Karpas-422 (cell line): ENCODE measurements at places on chromosomes 6 and 20.
A peak's percentile ranks its signal among the peaks of the same experiment; 100 is the strongest.

- DNase-seq, result peak; percentile 50
Measured at GRCh38 chr6:38234141-38234540, 405.6 kb downstream of the BTBD9 start.

GRCh38 chr6:158629367-158630221 is 14.9 kb downstream of the DYNLT1 start:
- peak; percentile 72 for DNase-seq

GRCh38 chr6:130890521-130890971 is 63.3 kb downstream of the SMLR1 start:
- no peak for DNase-seq

- DNase-seq, result no peak
Measured at GRCh38 chr20:15047042-15047441, 709.6 kb upstream of the FLRT3 start.

GRCh38 chr20:24694727-24695528 is 225.5 kb downstream of the SYNDIG1 start:
- no peak for DNase-seq

DNA sequence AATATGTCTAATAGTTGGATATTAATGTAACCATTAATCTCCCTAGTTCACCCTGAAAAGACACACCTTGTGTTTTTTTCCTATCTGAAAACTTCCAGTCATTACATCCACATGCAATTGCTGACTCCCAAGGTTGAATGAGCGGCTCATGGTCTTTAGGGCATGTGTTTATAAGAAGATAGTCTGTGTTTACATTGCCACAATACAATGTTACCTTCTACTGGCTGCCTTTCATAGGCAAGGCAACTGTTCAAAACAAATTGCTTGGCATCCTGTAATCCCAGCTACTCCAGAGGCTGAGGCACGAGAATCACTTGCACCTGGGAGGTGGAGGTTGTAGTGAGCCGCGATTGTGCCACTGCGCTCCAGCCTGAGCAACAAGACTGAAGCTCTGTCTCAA is 86.8 kb upstream of the SHLD1 start:
- DNase-seq, result no peak

DNA sequence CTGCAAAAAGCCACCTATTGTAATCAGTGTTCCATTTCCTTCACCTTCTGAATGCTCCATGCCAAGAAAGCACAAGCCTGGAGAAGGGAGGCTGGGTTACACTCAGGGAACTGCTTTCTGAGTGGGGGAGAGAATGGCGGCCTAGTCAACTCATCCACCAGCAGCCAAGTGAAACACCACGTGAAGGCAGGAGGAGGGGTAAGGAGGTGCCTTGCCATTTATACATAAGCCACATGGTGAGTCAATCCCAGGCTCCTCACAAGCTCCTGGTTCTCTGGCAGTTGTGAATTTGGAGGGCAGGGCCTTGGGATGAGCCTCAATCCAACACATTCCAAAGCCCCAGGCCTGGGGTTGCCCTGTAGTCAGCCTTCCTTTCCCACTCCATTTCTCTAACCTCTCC is 149.4 kb downstream of the CD24 start:
- no peak for DNase-seq

- no peak for DNase-seq
Measured at GRCh38 chr6:159687341-159687740, 5.7 kb downstream of the SOD2 start.

DNA sequence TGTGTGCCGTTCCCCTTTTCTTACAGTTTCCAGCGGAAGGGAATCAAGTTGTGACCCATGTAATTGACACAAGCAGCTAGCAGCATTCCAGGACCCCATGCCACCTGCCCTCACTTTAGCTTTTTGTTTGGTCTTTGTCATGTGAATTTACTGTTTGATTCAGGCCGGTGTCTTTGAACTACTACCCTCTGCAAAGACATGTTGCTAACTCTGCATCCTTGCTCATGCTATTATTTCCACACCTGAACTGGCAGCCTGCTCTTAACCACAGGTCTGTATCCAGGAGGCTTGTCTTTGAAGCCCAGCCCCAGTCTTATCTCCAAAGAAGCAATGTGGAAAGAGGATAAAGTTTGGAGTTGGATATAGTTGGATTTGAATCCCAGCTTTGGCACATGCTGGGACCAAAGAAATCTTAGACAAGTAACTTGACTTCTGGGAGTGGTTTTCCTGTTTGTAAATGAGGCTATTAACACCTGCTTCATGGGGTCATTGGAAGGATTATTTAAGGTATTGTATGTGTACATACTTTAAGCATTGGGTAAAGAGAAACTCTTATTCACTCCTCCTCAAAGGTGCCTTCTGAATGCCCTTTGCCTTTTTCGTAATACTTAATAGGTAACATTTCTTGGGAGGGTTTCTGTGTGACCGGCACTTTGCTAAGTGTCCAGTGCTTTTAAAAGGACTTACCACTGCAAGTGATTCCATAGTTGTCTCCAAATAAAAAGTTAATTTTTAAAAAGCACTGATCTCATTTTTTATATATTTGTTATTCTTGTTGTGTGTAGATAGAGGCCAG is 52.4 kb downstream of the RALY start:
- no peak for DNase-seq

GRCh38 chr6:167446046-167446445 is 121.2 kb downstream of the TTLL2 start:
- DNase-seq, result no peak

GRCh38 chr6:47772359-47772758 is 9.5 kb upstream of the OPN5 start:
- DNase-seq, result no peak

- no peak for DNase-seq
Measured at GRCh38 chr6:157981132-157981394, 600 bp upstream of the SYNJ2 start.

DNA sequence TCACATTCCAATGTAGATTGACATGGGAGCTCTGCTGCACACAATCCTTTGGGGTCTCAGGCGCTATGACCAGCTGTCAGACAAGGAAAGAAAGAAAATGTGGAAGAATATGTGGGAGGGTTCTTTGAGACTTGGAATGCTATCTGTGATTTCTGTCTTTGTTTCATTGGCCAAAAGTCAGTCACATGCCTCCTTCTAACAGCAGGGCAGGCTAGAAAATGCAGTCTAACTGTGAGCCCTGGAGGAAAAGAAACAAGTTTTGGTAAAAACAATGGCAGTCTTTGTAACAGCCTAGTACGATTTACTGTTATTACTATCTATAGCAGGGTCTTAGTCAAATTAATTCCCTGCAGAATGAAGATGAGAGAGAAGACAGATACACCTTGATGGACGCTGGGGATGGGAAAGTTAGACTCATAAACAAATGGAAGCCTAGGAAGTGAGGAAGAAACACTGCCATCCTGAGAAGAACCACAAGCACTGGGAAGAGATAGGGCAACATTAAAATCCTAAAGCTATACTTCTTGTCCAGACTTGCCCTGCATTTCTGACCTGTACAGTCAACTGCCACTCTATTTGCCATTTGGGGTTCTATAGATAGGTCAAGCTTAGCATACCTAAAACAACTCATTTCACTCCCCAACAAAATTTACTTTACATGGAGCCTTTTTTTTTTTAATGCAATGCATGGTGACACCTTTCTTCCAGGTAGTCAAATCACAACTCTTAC is 833.0 kb downstream of the KIF16B start:
- no peak for DNase-seq

GRCh38 chr6:75467966-75468365 is 25.6 kb downstream of the FILIP1 start:
- no peak for DNase-seq

- DNase-seq, result peak; percentile 61
Measured at GRCh38 chr6:31922942-31923341, 4.6 kb upstream of the C2 start.

DNA sequence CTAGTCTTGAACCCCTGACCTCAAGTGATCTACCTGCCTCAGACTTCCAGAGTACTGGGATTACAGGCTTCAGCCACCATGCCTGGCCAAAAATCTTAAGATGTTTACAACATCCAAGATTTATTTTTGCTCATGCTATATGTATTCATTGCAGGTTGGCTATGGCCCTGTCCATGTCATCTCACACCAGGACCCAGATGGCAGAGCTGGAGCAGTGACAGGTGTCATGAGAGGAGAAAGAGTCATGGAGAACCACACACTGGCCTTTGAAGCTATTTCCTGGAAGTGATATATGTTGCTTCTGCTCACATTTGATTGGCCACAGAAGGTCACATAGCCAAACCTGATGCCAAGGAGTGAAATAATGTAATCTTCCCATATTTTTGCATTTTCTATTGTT is 13.8 kb upstream of the DDR1 start:
- no peak for DNase-seq

- DNase-seq, result no peak
Measured at GRCh38 chr6:110043366-110043994, 65.4 kb downstream of the GPR6 start.

DNA sequence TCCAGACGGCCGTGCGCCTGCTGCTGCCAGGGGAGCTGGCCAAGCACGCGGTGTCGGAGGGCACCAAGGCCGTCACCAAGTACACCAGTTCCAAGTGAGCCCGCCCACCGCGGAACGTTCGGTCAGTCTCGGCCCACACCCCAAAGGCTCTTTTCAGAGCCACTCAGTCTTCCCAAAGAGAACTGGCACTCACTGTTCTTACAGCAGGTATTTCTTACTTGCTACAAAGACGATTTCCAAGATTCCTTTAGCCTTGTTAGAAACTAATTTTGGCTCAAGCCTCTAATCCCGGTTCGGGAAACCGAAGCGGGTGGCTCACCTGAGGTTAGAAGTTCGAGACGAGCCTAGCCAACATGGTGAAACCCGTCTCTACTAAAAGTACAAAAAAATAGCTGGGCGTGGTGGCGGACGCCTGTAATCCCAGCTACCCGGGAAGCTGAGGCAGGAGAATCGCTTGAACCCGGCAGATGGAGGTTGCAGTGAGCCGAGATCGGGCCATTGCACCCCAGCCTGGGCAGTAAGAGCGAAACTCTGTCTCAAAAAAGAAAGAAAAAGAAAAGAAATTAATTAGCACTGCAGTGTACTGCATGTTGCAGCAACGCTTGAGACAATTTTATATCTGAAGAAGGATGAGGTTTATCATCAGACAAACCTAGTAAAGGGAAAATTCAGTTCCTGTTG is 73.1 kb downstream of the OR2B2 start:
- DNase-seq, result peak; percentile 67

GRCh38 chr6:38236631-38237030 is 403.1 kb downstream of the BTBD9 start:
- no peak for DNase-seq

- DNase-seq, result no peak
Measured at GRCh38 chr20:37343212-37343993, 2.5 kb upstream of the SRC start.

- DNase-seq, result no peak
Measured at GRCh38 chr20:9068841-9069663, at the start of gene PLCB4. Gene PLCB4, plus strand, starts transcription at chr20:9069087. Its CDS starts 238,728 bp downstream, at chr20:9307815.

DNA sequence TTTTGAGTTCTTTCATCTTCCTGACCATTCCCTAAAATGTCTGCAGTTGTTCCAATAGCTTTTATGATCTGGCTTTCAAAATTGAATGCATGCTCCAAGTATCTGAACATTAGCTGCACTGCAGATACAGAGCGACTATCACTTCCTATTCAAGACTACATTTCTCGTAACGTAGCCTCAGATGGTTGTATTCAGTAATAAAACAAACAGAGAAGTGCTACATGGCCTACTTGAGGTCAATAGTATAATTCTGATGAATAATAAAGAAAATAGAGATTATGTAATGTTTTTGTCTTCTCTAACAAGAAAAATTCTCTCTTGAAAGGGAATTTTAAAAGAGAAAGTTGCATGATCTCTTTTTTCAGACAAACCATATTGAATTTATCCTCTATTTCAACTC is 333.9 kb upstream of the IRAK1BP1 start:
- DNase-seq, result no peak

DNA sequence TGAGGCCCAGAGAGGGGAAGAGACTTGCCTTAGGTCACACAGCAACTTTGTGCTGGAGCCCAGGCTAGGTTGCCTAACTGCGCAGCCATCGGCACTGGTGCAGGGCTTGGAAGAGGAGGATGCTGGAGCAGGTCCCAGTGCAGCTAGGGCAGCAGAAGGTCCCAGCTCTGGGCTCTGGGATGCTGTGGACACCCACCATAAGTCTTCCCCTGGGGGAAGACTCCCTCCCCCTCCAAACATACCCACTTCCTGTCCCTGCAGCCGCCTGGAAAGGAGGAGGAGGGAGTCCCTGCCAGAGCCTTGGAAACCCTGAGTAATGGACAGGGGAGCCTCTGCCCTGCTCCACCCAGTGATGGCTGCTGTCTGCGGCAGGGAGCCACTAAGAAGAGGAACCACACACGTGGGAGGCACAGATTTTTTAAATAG is 93.6 kb downstream of the NCR2 start:
- no peak for DNase-seq

- DNase-seq, result no peak
Measured at GRCh38 chr20:47594157-47594556, 92.5 kb downstream of the NCOA3 start.

- DNase-seq, result no peak
Measured at GRCh38 chr20:32433311-32434021, 75.3 kb downstream of the ASXL1 start.

- no peak for DNase-seq
Measured at GRCh38 chr6:170066679-170067078, 224.2 kb downstream of the DLL1 start.

- DNase-seq, result no peak
Measured at GRCh38 chr20:49969946-49970345, 12.8 kb upstream of the SNAI1 start.

DNA sequence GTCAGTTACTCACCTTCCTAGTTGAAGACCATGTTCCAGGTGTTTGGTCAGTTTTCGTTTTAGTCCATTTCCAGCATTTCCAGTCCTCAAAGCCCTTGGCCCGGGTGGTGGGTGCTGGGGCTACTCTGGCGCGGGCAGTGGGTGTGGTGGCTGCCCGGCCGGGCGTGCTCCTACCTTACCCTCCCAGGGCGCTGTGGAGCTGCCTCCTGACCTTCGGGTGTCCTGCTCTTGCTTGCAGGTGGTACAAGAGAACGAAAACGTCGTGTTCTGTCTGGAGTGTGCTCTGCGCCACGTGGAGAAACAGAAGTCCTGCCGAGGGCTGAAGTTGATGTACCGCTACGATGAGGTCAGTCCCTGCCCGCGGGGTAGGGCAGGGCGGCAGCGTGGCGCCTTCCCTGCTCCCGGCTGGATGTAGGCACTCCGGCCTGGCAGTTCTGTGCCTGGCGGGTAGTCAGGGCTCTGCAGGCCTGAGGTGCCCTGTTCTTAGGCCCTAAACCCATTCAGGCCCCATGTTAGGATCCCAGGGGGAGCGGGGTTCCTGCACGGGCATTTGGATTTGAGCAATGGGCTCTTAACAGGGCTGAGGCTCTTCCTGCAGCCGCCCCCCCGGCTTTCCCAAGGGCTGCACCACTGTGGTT is 145.8 kb downstream of the DTNBP1 start:
- DNase-seq, result no peak

GRCh38 chr6:106519460-106520394 is 109.6 kb downstream of the RTN4IP1 start:
- peak; percentile 93 for DNase-seq
